ENCODE measurements at places on chromosomes 2 and 18.

DNA sequence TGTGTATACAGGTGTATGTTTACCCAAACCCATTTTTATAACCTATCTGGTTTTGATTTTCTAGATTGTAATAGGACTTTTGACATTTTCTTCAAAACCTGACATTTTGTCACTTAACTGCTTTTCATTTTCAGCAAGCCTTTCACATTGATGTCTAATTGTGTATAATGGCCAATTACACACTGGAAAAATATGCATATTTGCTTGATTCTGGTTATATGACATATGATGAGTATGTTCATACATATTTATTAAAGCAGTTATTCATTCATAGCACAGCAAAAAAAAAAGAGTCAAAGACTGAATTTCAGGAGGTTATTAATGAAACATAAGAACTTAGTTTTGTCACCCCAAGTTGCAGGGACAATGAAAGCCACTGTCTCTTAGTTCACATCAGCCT is 307.7 kb upstream of the TNP1 start:
- DNase-seq, result no peak

GRCh38 chr18:23283916-23284430 is 148.7 kb downstream of the CABLES1 start:
- DNase-seq, result peak; percentile 35

DNA sequence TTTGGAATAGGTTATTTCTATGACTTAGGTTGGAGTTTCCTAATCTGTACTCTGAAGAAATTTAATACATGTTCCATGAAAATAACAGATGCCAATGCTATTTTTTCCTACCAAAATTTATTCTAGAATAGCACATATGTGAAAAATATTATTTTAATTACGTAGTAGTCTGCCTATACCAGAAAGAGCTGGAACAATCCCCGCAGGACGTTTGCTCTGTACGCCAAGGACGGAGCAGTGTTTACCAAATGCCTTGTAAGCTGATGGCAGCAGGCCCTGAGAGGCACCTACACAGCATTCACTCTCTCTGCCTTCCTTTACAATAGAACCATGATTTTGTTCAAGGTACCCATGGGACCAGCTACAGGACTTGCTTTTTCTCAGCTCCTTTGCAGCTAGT is 16.8 kb upstream of the SLC1A4 start:
- DNase-seq, result no peak

GRCh38 chr2:64439194-64439593 is 14.8 kb upstream of the LGALSL start:
- DNase-seq, result no peak

DNA sequence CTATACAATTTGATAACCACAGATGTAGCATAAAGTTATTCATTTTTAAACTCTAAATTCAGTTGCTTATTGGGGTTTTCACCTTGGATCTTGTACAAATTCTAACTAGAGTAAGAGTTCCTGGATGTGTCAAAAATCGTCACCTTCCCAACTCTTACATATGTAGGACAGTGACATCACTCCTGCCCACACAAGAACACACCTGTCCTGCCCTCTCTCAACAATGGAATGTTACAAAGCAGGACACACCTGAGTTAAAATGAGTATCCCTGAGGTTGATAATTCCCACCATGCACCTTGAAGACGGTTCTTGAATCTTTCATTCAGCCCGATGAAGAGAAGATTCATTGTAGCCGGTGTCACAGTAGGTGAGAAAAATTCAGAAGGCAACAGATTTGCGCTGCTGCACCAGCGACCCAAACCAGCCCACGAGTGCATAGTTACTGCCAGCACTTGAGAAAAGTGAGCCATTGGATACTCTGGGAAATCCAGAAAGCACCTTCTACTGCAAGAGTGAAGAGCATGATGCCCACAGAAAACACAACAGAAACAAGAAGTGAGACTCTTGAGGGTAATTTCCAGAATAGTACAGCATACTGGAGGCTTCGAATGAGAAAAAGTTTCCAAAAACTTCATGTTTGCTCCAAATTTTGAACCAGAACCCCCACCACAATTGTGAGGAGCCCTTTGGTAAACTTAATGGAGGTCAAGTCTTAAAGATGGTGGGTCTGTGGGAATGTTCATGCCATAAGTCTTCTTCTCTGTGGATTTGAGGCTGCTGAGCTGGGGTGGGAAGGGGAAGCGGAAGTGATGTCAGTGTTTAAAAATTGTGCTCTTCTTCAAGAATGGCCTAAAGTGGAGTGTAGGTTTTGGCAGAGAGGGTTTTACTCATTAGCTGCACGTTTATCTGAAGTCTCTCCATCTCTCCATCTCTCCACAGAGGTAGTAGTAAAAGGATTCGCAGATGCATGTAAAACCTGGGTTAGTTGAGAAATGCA is 34.7 kb upstream of the ADAM23 start:
- no peak for DNase-seq

GRCh38 chr2:217616936-217617335 is 385.9 kb downstream of the TNS1 start:
- no peak for DNase-seq

- DNase-seq, result no peak
Measured at GRCh38 chr2:61210332-61210981, 48.5 kb downstream of the C2orf74 start.

- no peak for DNase-seq
Measured at GRCh38 chr2:50602636-50603327, 429.1 kb downstream of the NRXN1 start.

DNA sequence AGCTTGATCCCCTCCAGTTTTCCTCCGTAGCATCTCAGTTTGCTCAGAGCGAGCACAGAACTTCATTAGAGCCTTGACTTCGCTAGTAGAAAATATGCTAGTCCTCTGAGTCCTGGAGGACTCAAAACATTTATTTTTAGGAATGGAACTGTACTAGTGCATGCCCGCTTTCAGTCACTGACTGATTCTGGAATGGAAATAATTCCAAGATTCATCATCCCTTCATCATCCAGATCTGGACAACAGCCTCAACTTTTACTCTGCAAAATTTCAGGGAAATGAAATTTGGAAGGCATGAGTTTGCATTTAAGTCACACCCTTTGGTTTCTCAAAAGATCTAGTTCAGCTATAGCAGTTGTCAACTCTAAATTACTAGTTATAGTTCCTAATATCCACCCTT is 304.6 kb downstream of the XIRP2 start:
- DNase-seq, result no peak

GRCh38 chr2:69742322-69742952 is 503 bp downstream of the ANXA4 start:
- DNase-seq, result no peak

DNA sequence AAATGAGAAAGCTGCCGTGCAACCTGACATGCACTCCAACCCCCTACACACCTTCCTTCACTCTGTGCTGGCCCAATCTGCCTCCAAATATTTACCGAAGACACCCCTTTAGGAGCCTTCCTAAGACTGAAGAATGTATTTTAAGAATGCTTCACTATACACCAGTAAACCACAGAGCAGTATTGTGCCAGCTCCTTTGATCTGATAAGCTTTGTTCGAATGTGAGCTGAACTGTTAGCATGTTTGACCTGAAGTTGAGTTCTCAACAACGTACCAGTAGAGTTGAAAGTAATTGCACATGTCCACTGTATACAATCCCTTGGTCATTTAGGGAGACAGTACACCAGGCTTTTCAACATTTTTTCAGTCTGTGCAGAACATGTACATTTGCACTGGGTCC is 259.2 kb downstream of the TGIF1 start:
- DNase-seq, result no peak

GRCh38 chr2:18991177-18992168 is 366.9 kb downstream of the OSR1 start:
- peak; percentile 78 for DNase-seq
